ENCODE measurements at places on chromosomes 2 and 18.

DNA sequence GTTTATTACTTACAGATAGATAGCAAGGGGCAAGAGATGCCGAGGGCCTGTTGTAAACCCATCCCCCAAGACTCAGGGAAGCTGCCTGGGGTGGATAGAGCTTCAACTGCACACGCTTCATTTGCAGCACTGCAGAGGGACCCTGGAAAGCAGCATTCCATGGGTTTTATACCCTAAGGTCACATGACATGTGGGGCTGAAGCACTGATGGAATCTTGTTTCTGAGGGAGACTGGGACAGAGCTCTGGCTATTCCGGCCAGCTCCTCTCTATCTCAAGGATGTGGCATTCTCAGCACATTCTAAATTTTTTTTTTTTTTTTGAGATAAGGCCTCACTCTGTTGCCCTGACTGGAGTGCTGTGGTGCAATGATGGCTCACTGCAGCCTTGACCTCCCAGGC, 300.1 kb downstream of the MYCN start:
- no peak for DNase-seq

- no peak for DNase-seq
Observed at GRCh38 chr2:96203130-96204028, 5.2 kb downstream of the STARD7 start.

DNA sequence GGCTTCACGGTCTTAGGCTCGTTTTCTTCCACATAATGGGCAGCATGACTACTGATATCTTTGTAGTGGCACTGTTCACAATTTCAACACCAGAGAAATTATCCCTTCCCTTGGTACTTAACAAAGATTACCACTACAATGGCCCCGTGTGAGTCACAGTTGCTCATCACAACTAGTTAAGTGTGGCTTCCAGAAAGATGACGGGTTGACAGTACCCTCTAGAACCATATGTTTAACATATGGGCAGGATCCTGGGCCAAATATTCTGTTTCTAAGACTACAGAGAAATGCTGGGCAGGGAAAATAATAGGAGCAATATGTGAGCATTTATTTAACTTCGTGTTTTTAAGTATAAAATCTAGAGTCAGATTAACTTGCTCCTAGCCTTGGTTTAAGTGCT, 780.1 kb upstream of the LINC00305 start:
- DNase-seq = no peak

DNA sequence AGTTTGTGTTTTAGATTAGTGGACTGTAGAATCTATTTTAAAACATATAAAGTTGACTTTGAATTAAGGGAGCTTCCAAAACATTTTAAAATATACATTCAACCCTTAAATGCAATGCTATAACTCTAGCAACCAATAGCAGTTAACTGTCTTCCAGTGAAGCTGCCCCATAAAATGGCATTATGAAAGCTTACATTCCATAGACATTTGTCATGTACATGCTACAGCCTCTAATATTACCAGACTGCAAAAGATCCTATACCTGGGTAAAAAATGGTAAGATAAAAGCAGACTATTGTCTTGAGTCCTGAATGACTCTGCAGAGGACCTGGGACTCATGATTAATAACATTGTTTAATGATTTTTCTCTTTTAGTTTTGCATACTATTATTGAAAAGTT, 489.4 kb downstream of the LRP1B start:
- DNase-seq = no peak
